Gastrocnemius medialis (tissue), 4 donors: ENCODE measurements at places on chromosomes 3 and 15. TPM values are rescaled to one million over a fixed set of nuclear protein-coding genes. Genes with fewer than 3 reads are reported as not detected.

The MAP6D1 gene
- 13.8 TPM for total RNA-seq

The NPHP3 gene
- 13.4 TPM for total RNA-seq

The FOXB1 gene
- not detected for total RNA-seq

The IL17RB gene
- total RNA-seq: 0.41 TPM

The FOXL2 gene
- total RNA-seq: not detected

The STRC gene
- total RNA-seq: not detected

The TRANK1 gene
- 2.1 TPM for total RNA-seq

The CP gene
- total RNA-seq: 10.6 TPM

The C15orf61 gene
- total RNA-seq: 15.9 TPM

The LRRN1 gene
- total RNA-seq: 1.1 TPM

The CHRFAM7A gene
- 8.5 TPM for total RNA-seq

The SPESP1 gene
- total RNA-seq: 1.3 TPM

The ITPKA gene
- 9.4 TPM for total RNA-seq

The TYRO3 gene
- total RNA-seq: 1.6 TPM

The GHSR gene
- total RNA-seq: not detected
